ENCODE measurements at places on chromosomes 1 and 21. TPM values are rescaled to one million over a fixed set of nuclear protein-coding genes. Genes with fewer than 3 reads are reported as not detected.

DNA sequence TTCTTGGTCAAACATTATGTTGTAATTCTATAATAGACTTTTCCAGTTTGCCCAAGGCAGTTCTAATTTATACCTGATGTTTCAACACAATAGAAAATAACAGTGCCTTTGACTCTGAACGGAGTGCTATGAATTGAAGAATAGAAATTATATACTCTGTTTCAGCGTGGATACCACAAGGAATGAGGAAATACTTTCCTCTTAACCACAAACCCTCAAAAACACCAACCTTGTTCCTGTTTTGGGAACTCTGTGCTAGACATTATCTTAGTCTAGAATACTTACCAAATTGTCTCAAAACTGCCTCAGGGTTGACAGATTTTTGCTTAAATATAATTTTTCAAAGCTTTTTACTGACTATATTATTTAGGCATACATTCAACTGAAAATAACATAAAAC, 1629.3 kb downstream of the MRPL39 start:
- no peak for DNase-seq

DNA sequence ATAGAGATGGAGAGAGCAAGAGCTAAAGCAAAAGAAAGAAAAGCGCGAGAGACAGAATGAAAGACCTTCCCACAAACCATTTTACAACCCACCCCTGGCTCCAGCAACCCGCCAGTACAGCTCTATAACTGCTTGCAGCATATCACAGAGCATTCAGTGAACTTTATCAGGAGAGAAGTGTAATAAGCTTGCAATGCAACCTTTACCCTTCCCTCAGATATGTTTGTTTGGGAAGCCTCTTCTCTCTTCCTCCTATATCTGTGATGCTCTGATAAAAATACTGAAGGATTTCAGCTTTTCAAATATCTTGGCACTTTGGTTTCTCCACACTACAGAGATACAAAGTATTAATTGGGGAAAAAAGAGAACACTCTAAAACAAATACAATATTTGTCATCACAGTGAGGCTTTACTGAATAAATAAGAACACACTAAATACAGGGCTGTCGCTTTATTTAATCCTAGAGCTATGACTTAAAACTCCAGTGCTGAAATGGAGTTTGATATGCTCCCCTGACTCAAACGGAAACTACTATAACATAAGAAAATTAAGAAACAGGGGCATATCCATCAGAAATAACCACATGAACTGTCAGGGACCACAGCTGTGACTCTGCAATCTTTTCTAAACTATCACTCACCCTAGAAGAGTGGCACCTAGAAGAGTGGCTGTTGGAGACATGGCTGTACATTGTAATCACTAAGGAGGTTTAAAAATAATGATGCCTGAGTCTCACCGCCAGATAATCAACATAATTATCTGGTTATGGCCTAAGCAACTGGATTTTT, 6.7 kb downstream of the CRP start:
- no peak for DNase-seq

- no peak for DNase-seq
Observed at GRCh38 chr1:22371408-22371807, 80.2 kb upstream of the ZBTB40 start.

- no peak for DNase-seq
Observed at GRCh38 chr1:113226148-113226547, 153.2 kb downstream of the LRIG2 start.

GRCh38 chr1:208980605-208981004, 602.9 kb upstream of the CAMK1G start:
- DNase-seq, result no peak

DNA sequence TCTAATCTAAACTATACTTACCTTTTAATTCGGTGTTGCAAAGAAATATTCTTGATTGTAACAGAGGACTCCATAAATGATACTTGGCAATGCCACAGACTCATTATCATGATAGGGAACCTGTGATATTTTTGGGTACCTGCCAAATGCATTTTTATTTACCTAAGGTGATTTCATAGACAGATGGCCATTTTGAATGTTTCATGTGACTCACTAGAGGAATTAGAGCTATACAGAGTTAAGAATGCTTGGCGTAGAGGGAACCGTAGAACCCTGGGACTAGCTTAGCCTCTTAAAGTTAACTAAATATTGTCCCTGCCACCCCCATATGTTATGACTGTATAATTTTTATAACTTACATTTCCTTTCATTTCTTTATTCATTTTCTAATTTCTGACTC, 136.1 kb downstream of the DISP1 start:
- DNase-seq, result no peak

Gene SELL
- 1.5 TPM for total RNA-seq

Gene CLEC20A
- total RNA-seq, result not detected

Gene PKP1
- total RNA-seq, result not detected

Gene ECM1
- total RNA-seq, result 11.4 TPM

Gene AIDA
- 79.6 TPM for total RNA-seq
